ENCODE measurements at places on chromosomes 2 and 18. TPM values are rescaled to one million over a fixed set of nuclear protein-coding genes. Genes with fewer than 3 reads are reported as not detected.

Gene GALNT13
- total RNA-seq: not detected

Gene CYTIP
- total RNA-seq: 30.7 TPM

Gene APCDD1
- total RNA-seq: 11.0 TPM

Gene RSAD2
- total RNA-seq: 9.2 TPM

DNA sequence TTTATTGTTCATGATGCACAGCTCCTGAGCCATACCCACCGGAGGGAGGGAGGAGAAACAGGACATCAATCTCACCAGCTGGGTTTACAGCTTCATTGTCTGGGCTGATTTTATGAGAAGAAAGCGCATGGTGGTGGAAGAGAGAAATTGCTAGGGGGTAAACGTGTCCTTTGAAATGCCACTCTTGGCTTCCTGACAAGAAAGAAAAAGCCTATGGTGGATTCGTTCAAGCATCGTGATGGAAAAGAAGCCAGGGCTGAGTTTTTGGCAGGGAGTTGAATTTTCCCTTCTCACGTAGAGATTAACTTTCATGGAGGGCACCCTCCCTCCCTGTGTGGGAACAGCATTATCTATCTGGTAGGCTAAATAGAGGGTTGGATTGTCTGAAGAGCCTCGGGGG lies 502.0 kb downstream of the SLC4A3 start:
- H3K36me3 ChIP-seq: no peaks in the 10 kb centered on the region
- H3K27ac ChIP-seq: no peak overlapping the region
- no peak overlapping the region for H3K4me3 ChIP-seq
- DNase-seq: no peak
- H3K4me1 ChIP-seq: no peaks in the 10 kb centered on the region
- H3K27me3 ChIP-seq: no peaks in the 10 kb centered on the region

DNA sequence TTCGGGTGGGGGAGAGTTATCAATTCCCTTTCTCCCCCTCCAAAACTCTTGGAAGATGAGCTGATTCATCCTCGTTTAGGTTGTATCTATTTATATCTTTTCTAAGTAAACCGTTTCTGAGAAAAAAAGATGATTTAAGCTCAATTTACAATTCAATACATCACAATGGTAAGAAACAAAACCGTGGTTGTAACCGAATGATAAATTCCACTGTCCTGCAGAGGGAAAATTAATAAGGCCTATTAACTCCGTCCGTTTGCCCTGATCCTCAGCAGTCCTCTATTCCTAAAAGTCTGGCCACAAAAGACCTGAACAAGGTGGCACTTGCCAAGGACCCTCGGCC lies 286.2 kb downstream of the TCF4 start:
- H3K4me1 ChIP-seq: peaks cover 26% of the 10 kb centered on the region
- H3K4me3 ChIP-seq: no peak overlapping the region
- no peaks in the 10 kb centered on the region for H3K27me3 ChIP-seq
- no peak for DNase-seq
- no peaks in the 10 kb centered on the region for H3K36me3 ChIP-seq
- peak overlapping the region; percentile 47 for H3K27ac ChIP-seq

DNA sequence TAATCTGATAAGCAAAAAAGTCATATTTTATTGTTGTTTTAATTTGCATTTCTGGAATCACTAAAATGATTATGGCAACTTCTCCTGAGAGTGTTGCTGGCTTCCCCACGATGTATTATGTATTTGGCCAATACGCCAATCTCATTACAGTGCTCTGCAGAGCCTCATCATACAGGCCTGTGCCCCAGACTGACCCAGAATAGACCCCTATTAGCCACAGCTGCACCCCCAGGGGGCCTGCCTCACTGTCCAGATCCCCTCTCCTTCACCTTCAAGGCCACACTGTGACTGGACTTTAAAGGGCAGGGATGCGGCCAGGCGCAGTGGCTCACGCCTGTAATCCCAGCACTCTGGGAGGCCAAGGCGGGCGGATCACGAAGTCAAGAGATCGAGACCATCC lies 17.4 kb upstream of the COX7A2L start:
- no peaks in the 10 kb centered on the region for H3K36me3 ChIP-seq
- no peak for DNase-seq
- no peaks in the 10 kb centered on the region for H3K4me1 ChIP-seq
- no peak overlapping the region for H3K4me3 ChIP-seq
- H3K27me3 ChIP-seq: no peaks in the 10 kb centered on the region

DNA sequence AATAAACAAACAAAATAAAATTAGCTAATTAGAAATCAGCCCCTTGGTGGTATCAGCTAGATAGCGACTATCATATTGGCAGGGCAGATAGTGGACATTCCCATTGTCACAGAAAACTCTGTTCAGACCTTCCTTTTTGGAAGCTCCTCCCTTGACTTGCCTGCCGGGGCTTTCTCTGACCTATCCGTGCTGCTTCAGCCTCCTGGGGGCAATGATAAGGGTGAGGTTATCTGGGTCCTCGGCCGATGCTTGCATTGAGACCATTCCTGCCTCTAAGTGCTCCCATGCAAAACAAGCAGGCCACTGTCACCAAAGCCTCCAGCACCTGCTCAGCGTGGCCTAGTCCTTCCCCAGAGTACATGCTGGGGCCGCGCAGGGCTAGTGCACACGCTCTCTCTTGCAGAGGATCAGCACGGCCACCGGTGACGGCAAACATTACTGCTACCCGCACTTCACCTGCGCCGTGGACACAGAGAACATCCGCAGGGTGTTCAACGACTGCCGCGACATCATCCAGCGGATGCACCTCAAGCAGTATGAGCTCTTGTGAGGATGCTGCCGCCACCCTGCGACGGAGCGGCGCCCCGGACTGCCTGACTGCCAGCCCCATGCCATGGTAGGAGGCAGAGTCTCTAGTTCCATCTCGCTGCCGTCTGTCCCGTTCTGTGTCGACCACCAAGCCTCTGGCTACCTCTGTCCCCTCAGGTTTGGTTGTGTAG lies 27.4 kb downstream of the MPPE1 start:
- no peaks in the 10 kb centered on the region for H3K27me3 ChIP-seq
- no peak overlapping the region for H3K27ac ChIP-seq
- H3K4me1 ChIP-seq: no peaks in the 10 kb centered on the region

DNA sequence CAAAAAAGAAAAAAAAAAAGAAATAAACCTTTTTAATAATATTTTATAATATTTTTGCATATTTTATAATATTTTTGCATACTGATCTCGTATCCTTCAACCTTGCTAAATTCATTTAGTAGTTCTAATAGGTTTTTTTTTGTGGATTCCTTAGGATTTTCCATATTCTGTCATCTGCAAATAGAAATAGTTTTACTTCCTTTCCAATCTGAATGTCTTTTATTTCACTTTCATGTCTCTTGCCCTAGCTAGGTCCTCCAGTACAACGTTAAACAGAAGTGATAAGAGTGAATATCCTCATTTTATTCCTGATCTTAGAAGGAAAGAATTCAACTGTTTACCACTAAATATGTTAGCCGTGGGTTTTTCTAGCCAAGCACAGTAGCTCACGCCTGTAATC lies 13.7 kb downstream of the LMAN2L start:
- peaks cover 32% of the 10 kb centered on the region for H3K36me3 ChIP-seq
- no peak overlapping the region for H3K4me3 ChIP-seq
- H3K27me3 ChIP-seq: no peaks in the 10 kb centered on the region
- no peak overlapping the region for H3K27ac ChIP-seq
- H3K4me1 ChIP-seq: no peaks in the 10 kb centered on the region

DNA sequence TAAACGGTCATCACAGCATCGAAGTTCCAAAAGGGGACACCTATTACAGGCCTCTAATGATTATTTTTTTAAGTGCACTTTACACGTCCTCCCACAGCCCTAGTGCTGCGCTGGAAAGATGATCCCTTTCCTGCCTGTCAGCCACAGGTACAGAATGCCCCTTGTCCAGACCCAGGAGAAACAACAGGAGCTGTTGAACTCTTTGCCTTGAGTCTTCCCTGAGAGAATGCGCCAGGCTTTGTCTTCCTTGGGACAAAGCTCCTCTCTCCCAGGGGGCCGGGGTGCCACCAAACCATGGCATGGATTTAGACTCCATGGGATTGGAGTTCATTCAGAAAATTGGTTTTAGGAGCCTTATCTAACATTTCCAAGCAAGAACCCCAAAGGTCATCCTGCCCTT lies 319.0 kb upstream of the SOX11 start:
- H3K4me1 ChIP-seq: no peaks in the 10 kb centered on the region
- H3K36me3 ChIP-seq: no peaks in the 10 kb centered on the region
- no peaks in the 10 kb centered on the region for H3K27me3 ChIP-seq

DNA sequence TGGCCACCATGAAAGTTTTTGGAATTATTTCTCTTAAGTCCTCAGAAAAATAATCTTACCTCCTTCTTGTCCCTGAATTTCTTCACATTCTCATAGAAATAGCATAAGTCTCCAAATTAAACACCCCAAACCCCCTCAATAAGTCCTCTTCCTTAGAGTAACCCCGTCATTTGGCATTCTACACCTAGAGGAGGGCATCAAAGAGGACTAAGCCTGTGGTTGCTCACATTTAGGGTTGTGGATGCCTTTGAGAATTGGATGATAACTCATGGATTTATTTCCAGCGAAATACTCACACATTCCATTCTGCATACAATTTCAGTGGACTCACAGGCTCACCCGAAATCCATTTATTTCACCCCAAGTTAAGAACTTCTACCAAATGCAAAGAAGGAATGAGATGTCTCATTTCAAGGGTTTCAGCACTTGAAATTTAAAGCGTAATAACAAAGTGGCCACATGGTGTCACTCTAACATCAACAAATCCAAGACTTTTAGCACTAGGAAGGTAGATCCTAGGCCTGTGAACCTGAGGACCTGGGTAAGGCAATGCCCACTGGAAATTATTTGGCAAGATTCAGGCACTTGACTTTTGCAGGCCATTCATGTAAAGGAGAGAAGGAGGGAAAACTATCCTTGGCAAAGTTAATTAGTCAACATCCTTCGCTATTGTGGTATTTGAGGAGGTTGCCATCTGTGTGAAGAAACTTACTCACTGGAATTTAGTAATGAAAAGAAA lies 24.6 kb downstream of the DYTN start:
- no peaks in the 10 kb centered on the region for H3K27me3 ChIP-seq
- H3K36me3 ChIP-seq: no peaks in the 10 kb centered on the region
- H3K4me3 ChIP-seq: no peak overlapping the region

DNA sequence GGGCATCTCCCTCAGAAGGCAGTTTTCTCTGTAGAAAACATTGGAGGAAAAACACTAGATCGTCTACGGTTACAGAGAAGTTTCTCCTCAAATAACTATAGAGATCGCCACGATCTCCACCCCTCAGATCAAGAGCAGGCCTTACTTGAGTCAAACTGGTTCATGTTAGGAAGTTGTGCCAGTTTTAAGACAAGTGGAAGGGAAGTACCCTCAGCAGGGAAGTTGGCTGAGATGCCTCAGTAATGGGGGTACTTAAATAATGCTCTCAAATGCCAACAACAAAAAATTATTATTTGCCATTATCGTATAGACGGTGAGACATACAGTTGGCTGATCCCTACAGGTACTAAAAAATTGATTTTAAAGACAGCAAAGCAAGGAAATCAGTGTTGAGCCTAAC lies 8.2 kb upstream of the SMAD7 start:
- no peaks in the 10 kb centered on the region for H3K36me3 ChIP-seq
- no peak overlapping the region for H3K27ac ChIP-seq
- H3K27me3 ChIP-seq: no peaks in the 10 kb centered on the region
- H3K4me3 ChIP-seq: no peak overlapping the region

- H3K27me3 ChIP-seq: no peaks in the 10 kb centered on the region
- H3K4me3 ChIP-seq: no peak overlapping the region
- DNase-seq: no peak
- no peak overlapping the region for H3K27ac ChIP-seq
Measured at GRCh38 chr18:46706968-46707367, 49.9 kb downstream of the ST8SIA5 start.

DNA sequence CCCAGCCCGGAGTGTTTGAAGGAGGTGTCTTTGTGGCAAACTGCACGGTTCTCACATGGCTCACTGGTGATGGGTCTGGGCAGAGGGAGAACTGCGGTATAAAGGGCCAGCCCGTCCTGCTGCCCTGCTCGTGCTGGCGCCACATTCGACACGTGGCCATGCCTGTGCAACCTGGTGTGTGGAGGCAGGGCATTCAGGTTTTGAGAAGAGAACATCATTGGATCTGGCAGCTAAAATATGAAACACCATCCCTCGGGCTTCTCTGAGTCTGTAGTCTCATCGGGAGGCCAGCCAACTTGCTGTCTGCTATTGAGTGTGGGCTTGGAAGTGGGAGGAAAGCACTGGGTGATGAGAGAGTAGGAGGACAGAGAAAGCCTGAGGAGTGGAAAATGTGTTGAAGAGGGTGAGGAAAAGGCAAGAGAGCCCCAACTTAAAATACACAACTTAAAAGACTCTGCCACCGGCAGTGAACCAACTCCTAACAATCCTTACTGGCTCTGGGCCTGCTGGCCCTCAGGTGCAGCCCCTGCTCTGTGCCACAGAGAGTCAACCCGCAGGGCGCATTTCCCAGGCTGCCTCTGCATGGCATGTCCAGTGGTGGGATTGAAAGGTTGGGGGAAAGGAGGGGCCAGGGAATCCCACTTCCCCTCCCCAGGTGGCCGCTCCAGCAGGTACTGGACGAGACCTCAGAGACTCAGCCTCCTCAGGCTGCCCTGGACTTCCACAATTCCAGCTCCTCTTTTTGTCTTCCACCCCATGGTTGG lies 112.7 kb upstream of the DLX2 start:
- no peaks in the 10 kb centered on the region for H3K4me1 ChIP-seq
- no peak for DNase-seq
- no peak overlapping the region for H3K4me3 ChIP-seq

- H3K4me3 ChIP-seq: no peak overlapping the region
- no peaks in the 10 kb centered on the region for H3K36me3 ChIP-seq
- DNase-seq: peak; percentile 83
- H3K27me3 ChIP-seq: peaks cover 98% of the 10 kb centered on the region
- no peak overlapping the region for H3K27ac ChIP-seq
Measured at GRCh38 chr18:903701-904100, 970 bp upstream of the ADCYAP1 start.

DNA sequence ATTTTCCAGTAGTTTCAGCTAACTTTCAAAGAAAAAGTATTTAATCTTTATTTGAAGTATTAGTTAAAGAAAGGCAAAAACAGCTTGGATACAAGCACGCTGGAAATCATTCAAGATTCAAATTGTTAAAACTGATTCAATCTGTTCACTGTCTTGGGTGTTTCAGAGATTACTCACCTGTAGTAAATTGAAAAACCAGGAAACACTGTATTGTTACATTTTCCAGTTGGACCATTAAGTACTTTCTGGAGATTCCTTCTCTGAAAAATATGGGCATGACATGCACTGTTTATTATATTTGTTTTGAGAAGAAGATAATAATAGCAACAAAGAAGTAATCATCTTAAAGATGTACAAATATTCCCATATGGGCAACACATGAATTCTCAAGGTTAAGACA lies 196.1 kb downstream of the UBE2E3 start:
- no peaks in the 10 kb centered on the region for H3K27me3 ChIP-seq
- H3K27ac ChIP-seq: no peak overlapping the region
- H3K36me3 ChIP-seq: no peaks in the 10 kb centered on the region
- H3K4me3 ChIP-seq: no peak overlapping the region
- no peak for DNase-seq

DNA sequence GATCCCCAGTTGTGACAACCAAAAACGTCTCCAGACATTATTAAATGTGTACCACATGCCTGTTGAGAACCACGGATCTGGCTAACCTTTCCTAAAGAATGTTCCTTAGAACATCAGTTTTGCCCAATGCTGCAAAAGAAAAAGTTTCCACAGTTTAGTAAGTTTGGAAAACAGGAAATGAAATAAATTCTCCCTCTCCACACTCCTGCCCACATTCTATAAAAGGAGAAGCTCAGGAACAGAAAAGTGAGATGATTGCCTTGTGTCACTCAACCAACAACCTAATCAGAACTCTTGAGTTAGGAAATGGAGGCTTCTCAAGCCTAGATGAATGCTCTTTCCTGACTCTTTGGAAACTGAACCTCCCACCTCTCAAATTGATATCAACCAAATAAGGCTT lies 56.1 kb upstream of the NFE2L2 start:
- no peaks in the 10 kb centered on the region for H3K36me3 ChIP-seq
- no peaks in the 10 kb centered on the region for H3K27me3 ChIP-seq
- H3K4me1 ChIP-seq: peaks cover 27% of the 10 kb centered on the region
- DNase-seq: no peak

GRCh38 chr2:229485857-229486256 lies 214.8 kb upstream of the PID1 start:
- no peaks in the 10 kb centered on the region for H3K4me1 ChIP-seq
- H3K4me3 ChIP-seq: no peak overlapping the region
